ENCODE measurements at places on chromosomes 7 and 10.

DNA sequence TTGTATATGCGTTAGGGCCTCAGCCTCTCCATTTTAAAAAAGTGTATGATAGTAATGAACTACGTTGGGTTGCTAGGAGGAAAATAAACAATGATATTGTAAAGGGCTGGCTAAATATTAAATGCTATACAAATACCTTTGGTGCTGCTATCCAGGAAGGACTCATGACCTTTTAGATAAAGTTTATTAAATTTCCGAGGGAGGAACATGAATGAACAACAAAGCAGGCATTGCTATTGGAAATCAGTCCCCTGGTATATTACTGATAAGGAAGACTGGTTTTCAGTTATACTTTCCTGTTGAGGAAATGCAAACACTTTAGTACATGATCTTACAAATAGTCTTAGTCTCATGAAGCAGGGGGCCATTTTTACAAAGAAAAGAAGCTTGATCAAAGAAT, 17.2 kb upstream of the AGR2 start:
- no peak for DNase-seq

DNA sequence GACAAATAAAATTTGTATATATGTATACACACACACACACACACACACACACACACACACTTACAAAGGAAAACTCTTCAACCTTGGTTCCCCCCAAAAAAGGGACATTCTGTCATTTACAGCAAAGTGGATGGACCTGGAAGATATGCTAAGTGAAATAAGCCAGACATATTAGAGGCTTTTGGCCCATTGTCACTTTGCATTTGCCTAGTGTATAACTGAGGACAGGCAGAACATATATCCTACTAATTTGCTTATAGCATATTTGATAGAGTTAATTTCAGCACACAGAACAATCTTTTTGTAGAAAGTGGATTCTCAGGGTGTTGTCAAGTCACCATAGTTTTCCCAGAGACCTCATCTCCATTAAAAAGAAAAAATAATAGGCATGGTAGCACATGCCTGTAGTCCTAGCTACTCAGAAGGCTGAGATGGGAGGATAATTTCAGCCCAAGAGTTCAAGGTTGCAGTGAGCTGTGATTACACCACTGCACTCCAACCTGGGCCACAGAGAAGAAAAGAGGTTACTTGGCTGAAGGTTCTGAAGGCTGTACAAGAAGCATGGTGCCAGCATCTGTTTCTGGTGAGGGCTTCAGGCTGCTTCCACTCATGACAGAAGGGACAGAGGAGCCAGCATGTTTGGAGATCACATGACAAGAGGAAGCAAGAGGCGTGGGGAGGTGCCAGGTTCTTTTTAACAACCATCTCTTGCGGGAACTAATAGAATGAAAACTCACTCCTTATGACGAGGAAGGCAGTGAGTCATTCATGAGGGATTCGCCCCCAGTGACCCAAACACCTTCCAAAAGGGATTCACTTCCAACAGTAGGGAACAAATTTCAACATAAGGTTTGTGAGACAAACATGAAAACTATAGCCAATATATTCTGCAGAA, 135.6 kb downstream of the TMEM168 start:
- no peak for DNase-seq

DNA sequence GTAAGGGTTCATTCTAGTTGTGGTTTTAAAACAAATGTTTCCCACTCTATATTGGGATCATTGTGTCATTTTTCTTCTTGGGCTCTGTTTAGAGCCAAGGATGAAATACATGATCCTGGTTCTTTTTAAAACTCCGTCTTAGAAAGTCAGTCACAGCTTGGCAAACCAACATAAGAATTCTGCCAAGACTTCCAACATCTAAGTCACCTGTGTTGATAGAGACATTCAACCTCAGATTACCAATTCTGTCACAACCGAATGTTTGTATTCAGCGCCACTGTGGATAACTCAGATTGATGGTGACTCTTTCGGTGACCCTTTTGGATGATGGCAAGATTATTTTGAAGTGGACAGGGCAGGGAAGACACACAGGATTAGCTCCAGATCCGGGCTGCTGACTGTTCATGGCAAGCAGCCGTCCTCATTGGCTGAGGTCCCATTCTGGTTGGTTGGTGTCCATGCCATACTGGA, 255.4 kb downstream of the ARHGAP21 start:
- DNase-seq: no peak

- no peak for DNase-seq
Observed at GRCh38 chr10:43128958-43129706, 9.1 kb upstream of the CSGALNACT2 start.

DNA sequence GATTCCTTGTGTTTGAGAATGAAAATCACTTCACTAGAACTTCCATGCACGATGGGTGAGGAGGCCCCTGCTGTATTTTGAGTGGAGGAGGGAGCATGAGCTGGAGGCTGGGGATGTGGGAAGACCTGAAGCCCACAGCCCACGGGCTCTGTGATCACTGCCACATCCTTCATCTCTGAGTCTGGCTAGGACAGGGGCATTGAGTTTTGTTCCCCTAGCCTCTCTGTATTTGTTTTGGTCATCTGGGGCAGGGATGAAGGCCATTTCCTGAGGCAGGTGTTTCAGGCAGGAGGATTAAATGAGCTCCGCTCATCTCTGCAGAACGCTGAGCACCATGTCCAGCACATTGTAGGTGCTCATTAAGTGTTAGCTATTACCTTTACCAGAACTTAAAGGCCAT, 293.6 kb downstream of the GLRX3 start:
- no peak for DNase-seq

DNA sequence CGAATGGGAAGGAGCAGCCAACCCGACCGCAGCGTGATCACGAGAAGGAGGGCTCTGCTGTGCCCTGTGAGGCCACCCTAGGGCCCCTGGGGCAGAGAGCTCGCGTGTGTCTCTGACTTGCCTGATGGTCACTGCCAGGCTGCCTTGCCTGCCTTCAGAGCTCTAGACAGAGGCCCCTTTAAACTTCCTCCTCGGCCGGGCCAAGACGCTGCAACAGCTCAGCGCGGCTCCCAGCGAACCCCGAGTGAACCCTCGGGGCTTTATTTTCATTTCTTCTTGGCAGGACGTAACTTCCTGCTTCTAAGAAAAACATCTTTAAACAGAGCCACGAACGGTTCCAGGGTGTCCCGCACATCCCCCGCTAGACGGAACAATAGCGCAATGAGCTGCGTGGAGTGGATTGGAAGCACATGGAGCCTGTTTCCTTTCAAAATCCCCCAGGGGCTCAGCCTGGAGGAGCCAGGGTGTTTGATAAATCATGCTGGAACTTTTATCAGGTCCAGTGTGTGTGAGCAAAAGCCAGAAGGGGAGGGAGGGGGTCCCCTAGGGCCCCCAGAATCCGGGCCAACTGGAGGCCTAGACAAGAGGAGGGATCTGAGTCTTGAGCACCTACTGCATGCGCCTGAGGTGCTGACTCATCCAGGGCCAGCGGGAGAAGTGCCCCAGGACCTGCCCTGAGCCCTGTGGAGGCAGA, 134.1 kb upstream of the GDF10 start:
- no peak for DNase-seq

- DNase-seq: no peak
Observed at GRCh38 chr7:55088620-55089019, 69.8 kb downstream of the EGFR start.

GRCh38 chr7:114160925-114161324, 242.1 kb upstream of the PPP1R3A start:
- DNase-seq: no peak

- DNase-seq: no peak
Observed at GRCh38 chr7:121123032-121123431, 134.5 kb downstream of the CPED1 start.

- peak; percentile 41 for DNase-seq
Observed at GRCh38 chr10:52818019-52818418, 45.4 kb upstream of the MBL2 start.

GRCh38 chr10:44325596-44326307, 59.1 kb downstream of the CXCL12 start:
- no peak for DNase-seq

DNA sequence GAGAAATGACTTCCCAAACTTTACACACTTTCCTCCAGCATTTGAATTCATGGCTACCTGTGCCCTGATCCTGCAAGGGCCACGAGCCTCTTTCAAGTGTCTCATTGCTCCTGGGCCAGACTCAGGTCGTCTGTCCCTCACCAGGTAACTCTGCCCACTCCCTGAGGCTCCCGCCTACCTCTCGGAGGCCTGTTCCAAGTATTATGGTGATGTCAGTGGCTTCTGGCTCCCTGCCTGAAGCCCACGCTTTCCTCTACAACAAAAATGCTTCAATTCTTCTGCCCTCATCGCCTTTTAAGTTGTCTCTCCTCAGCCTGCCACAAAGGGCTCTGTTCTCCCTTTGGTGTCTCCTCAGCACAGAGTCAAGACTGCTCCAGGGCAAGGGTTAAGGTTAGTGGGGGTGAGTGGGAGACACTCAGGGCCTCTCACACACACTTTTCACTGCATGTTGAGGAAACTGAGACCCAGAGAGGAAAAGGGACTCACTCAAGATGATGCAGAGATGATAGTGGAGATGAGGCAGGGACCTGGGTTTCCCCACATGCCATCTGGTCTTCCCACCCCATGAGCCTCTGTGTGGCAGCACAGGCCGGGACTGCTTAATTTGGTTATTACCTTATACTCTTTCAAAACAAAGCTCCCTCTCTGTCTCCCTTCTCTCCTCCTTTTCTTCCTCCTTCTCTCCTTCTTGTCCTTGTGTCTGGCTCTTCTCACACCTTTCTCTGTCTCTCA, 28.3 kb upstream of the EGR2 start:
- DNase-seq: no peak

DNA sequence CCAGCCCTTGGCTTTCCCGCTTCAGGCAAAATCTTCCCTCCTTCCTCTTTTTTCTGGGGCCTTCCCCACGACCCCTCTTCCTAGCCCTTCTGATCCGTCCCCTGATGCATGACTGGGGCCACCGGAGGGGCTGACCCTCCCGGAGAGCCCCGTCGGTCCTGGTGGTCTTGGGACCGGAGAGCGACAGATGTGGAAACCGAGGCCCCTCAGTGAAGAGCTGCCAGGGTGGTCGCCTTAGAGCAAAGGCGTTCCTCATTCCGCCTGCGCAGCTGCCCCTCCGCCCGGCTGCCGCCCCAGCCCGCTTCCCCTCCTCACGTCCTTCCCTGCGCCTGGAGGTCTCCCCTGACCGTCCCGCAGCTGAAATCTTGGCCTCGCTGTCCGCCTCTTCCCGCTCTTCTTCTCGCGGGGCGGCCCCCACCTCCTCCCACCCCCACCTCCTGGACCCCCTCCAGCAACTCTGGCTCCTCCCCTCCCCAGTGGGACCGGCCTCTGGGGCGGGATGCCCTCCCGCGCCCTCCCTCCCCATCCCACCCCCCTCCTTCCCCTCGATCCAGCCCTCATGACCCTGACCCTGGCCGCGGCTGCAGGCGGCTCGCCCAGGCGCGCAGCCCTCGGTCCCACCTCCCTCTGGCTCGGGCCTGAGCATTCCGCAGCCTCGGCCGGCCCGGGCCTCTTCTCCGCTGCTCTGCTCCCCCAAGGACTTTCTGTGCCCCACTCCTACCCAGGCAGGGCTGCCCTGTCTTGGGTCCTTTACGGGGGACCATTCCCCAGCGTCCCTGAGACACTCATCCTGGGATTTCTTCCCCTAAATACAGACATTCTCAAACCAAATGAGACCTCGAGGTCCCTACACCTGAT, at the start of gene RARRES2:
TSS of gene RARRES2 (minus strand) at position 367 of the 858 bp plus-strand sequence. CDS start 1,020 bp downstream, outside the sequence.
- DNase-seq: no peak

DNA sequence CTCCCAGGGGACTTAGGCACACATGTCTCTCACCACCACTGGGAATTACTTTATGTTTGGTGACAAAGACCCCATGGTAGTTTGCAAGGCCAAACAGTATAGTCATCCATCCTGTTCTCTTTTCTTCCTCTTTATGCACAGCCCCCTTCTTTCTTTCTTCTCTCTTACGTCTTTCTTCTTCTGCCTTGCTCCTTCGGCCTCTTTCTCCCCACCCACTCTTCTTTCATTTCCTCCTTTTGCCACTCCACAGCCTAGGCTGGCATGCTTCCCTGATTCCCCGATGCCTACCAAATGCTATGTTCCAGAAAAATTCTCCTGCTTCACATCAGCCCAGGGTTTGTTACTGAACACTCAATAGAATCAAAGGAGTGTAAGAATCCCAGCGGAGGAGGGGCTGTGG, 62.4 kb upstream of the MKLN1 start:
- DNase-seq: no peak

GRCh38 chr10:83012866-83013265, 1126.4 kb upstream of the GHITM start:
- no peak for DNase-seq

DNA sequence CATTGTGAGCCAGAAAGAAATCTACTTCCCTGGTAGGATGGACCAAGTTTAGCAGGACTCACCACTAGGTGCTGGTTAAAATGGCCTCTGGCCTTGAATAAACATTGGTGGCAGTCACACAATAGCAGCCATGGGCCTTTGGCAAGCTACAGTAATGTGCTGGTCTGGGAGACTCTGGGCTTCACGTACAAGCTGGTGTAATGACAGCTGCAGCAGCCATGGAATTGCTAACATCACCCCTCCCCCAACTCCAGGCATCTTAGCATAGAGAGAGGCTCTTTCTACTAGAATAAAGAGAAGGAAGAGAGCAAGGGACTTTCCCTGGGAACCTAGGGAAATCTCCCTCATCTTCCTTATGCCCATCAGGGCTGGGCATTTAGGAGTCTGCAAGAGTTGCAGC, 205.1 kb upstream of the SEMA3A start:
- DNase-seq: no peak

DNA sequence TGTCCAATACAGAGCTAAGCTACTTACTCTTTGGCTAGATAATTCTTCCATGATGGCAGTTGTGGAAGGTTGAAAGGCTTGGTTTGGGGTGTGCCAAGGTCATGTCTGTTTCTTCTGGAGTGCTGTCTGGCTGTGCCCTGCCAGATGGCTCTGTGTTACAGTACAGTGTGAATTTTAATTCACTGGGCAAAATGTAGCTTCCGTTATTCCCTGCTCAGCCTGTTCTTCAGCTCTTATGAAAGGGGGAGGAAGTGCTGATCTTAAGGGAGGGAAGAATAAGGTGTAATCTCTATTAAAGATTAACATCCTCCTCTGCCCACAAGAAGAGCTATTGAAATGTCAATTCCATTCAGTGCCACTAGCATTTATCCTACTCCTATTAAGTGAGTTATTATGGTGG, 52.2 kb downstream of the SND1 start:
- DNase-seq: no peak

DNA sequence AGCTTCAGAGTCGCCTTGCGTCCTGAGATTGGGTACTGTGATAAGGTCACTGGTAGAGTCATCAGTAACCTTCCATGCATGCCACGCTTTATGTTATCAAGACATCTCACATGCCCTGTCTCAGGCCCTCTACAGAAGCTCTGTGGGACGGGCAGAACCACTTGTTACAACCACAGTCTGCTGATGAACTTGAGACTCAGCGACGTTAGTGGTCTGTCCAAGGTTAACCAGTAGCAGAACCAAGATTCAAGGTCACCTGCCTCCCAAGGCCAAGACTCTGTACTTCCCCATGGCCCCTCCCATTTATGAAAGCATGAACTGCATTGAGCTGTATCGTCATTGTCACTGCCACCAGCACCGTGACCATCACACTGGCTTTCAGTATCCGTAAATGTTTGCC, 15.0 kb downstream of the IQCE start:
- no peak for DNase-seq

GRCh38 chr7:123562121-123562520, 4.5 kb upstream of the NDUFA5 start:
- DNase-seq: no peak

GRCh38 chr7:12609561-12609960, 39.0 kb downstream of the SCIN start:
- DNase-seq: no peak
